Activated T-helper 1 cell treated with Interleukin-2 at 50 U/mL for 16 hours (primary cell): ENCODE measurements at places on chromosomes 7 and 10.
A peak's percentile ranks its signal among the peaks of the same experiment; 100 is the strongest.

GRCh38 chr10:44356139-44357022 lies 28.5 kb downstream of the CXCL12 start:
- DNase-seq, result no peak

DNA sequence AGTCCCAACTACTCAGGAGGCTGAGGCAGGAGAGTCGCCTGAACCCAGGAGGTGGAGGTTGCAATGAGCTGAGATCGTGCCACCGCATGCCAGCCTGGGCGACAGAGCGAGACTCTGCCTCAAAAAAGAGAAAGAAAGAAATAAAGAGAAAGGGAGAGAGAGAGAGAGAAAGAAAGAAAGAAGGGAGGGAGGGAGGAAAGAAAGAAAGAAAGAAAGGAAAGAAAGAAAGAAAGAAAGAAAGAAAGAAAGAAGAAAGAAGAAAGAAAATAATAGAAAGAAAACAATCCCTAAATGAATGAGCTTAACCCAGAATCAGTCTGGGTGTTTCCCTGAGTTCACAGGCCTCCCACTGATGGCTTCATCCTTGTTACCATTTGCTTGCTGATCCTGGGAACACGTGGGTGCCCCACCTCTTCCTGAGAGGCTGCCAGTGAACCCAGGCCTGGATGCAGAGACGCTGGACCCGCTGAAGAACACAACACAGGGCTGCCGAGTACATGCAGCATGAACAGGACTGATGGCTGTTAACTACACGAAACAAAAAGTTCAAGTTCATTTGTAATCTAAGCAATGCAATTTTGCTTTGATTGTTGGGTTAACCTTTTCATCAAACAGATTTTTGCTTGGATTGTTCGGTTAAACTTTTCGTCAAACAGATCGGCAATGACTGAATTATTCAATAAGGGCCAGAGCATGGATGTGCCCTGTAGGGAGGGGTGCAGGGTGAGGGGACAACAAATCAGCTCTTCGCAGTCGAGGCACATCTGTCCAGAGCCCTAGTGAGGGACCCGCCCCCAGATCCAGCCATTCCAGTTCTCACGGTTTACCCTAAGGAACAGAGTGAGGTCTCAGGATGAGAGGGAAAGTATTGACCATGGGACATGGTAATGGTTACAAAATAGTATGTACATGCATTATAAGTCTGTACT lies 11.5 kb downstream of the NPFFR1 start:
- no peak for DNase-seq

DNA sequence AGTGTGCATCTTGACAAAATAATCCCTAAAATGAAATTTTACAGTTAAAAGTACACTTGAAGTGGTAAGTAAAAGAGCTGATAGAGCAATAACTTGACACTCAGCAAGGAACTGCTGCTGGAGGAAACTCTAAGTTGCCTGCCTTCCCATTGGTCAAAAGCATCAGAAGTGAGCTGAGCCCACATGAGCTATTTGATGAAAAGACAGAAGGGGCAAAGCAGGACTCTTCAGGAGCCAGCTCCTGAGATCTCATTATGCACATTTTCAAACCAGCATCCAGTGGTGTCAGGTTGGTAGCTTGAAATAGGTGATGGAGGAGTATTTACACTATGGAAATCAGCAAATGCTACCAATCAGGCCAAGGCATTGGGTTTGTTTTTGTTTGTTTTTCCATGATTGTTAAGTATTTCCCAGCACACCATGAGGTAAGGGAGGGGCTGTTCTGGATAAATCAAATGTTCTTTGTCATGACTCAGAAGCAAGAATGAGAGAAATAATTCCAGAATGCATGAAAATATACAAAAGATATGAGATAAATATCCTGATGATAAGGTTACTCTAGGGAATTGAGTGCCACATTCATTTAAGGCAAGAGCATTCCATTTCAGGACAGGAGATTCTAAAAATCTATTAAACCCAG lies 316.6 kb downstream of the SNX13 start:
- DNase-seq, result no peak

DNA sequence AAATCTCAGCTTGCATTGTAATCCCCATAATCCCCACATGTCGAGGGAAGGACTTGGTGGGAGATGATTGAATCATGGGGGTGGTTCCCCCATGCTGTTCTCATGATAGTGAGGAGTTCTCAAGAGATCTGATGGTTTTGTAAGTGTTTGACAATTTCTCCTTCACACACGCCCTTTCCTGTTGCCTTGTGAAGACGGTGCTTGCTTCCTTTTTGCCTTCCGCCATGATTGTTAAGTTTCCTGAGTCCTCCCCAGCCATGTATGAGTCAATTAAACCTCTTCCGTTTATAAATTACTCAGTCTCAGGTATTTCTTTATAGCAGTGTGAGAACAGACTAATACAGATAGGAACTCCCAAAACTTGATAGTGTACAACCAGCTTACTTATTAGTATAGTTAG lies 98.6 kb downstream of the CREM start:
- no peak for DNase-seq

DNA sequence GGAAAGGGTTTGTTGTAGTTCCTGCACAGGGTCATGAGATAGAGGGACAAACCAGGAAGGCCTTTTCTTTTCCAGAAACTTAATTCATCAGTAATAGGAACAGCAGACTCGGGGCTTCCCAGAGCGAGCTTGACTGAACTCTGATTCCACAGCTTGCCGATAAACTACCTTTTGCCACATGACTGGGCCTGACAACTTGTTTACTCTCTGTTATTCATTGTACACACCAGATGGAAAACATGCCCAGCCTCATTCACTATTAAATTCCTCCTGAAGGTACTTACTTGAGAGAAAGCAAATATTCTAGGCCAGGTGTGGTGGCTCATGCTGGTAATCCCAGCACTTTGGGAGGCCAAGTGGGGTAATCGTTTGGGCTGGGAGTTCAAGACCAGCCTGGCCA lies 77.1 kb upstream of the FGFR2 start:
- no peak for DNase-seq

DNA sequence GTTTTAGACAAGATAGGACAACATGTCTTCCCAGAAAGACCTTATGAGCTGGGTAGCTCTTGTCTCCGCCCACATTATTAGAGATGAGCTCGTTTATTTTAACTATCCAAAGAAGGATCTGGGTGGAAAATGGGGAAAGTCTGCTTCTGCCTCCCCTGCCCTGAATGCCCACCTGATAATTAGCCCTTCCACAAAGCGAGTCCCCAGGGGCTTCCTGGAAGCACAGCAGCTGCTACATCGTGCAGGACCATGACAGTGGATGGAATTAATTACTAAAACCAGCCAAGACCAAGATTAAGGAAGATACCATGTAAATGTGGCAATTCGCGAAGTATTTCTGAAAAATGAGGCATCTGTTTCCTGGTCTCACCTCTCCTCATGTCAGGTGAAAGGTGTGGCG lies 374.4 kb downstream of the PAXIP1 start:
- no peak for DNase-seq

GRCh38 chr7:86760236-86760635 lies 116.5 kb downstream of the GRM3 start:
- DNase-seq, result no peak

GRCh38 chr10:46282842-46283574 lies 3.8 kb upstream of the ANTXRL start:
- peak; percentile 44 for DNase-seq

DNA sequence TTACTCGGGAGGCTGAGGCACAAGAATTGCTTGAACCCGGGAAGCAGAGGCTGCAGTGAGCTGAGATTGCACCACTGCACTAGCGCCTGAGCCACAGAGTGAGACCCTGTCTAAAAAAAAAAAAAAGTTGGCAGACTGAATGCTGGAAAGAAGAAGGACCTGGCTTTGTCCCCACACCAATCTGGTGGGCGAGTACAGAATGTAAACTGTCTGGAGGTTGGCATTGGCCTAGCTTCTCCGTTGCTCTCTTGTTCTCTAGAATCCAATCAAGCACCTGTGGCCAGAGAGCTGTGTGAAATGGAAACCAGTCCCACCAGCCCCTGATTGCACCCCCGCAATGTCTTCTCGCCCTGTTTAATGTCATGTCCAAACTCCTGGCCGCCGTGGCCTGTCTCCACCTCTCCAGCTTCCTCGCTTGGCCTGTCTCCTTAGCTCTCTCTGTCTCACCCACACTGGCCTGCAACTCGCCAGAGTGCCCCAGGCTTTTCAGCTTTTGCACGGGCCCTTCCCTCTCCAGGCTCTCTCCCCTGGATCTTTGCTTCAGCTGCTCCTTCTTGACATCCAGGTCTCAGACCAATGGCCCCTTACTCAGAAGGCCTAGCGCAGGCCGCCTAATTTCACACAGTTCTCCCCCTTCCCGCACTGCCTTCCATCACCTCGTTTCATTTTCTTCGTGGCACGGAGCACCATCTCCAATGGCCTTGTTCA lies 670 bp upstream of the AGK start:
- DNase-seq, result no peak

DNA sequence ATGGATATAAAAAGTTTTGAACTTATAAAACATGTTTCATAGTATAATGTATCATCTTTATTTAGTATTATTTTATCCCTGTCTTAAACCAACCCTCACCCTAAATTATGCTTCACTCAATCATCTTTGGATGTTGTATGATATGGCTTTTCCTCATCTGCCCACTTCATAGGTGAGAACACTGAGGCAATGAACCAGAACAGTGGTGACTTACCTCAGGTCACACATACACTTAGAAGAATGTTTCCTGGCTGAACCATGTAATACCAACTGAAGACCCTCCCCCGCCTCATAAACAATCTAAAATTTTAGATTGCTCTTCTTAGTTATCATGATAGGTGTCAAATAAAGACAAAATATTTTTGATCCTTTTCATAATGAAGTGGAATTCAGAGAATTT lies 22.6 kb upstream of the STOX1 start:
- no peak for DNase-seq

- DNase-seq, result no peak
Measured at GRCh38 chr7:23347682-23348180, 48.6 kb downstream of the MALSU1 start.

DNA sequence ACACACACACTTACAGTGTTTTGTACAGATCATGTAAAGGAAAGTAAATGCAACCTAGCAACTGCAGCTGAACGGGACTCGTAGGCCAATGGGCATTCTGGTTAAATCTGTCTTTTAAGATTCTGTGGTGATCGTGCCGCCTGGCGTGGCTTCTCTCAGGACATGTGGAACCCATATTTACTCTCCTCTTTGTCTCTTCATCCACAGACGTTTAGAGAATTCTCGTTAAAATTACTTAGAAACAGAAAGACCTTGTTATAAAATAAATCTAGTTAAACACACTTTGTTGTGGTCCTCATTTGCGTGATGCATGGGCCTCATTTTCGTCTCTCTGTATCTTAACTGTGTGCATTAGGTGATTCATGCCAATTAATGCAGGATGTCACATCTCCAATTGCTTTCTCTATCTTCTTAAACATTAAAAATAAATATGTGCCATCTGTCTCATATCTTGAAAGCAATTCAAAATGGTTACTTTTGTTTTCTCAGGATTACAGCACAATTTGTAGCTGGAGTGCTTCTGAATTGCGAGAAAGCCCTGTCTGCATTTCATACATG lies 11.5 kb downstream of the KLF6 start:
- DNase-seq, result no peak

GRCh38 chr7:43278088-43278644 lies 165.7 kb downstream of the HECW1 start:
- DNase-seq, result no peak

- DNase-seq, result no peak
Measured at GRCh38 chr10:75062506-75063299, 48.8 kb upstream of the SAMD8 start.

DNA sequence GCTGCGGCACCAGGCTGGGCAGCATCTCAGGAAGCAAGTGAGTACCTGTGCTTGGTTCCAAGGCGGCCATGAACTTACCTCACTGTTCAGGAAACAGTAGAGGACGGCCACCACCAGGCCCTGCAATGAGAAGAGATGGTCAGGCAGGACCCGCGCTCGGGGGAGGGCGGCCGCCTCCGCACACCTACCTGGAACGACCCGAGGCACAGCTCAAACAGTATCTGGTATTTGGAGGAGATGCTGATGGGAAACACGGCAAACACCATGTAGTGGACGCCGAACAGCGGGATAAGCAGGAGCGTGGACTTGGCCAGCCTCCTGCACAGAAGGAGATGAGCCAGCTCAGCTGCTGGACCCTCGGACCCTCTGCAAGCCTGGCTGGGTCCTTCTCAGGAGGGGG lies 112.9 kb downstream of the VIPR2 start:
- DNase-seq, result no peak

DNA sequence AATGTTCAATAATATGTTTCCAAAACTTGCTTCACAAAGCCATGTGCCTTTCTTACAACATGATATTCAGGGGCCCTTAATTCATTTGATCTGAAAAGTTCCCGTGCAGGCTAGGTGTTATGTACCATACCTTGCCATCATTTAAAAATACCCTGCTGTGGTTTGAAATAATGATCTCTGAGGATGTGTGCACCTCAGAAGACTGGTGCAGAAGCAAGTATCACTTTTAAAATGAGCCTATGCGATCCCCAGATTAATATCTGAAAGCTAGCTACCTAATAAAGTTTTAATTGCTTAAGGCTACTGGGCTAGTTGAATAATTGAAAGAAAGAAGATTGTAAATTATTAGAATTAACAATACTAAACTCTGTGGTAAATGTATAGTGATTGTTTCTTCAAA lies 262.4 kb downstream of the CDK14 start:
- DNase-seq, result no peak

DNA sequence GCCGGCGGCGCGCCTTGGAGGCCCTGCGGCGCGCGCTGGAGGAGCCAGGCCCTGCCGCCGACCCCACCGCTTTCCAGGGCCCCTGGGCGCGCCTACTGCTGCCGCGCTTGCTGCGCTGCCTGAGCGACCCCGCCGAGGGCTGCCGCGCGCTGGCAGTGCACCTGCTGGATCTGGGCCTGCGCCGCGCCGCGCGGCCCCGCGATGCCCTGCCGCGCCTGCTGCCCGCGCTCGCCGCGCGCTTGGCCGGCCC lies 280 bp downstream of the DNAAF5 start:
- no peak for DNase-seq

DNA sequence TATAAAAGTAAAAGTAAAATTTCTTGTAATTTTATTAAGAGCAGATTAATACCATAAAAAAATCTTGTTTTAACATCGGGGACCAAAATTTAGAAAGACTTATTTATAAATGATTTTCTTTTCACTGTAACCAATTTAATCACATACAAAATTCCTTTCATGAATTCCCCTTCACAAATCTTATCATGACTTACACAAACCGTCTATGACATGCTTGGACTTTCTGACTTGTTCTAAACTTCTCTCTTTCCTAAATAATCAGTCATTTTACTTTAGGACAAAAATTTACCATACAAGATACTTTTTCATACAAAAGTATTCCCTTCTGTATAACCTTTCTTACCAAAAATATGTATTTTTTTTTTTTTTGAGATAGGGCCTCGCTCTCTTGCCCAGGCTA lies 9.3 kb downstream of the CROT start:
- DNase-seq, result no peak

- no peak for DNase-seq
Measured at GRCh38 chr7:139586286-139586685, 62.8 kb downstream of the CLEC2L start.

- no peak for DNase-seq
Measured at GRCh38 chr10:70967591-70968587, 79.5 kb upstream of the PCBD1 start.

DNA sequence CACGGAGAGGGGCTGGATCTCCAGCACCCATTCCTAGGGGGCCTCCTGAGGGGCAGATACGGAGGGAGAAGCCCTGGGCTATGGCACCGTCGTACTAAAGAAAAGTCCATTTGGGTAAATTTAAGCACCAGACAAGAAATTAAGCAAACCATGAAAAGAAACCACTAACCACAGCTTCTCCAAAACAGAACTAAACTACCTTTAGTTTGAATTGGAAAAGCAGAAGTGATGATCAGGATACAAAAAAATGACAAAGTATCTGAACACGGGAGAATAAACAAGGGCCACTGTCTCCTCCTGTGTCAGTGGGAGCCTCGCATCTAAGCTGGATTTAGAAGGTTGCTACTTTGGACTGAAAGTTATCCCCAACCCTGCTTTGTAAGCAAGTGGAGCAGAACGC lies 69.1 kb downstream of the DIP2C start:
- DNase-seq, result no peak
